ENCODE measurements at places on chromosomes 11 and 22.

GRCh38 chr11:47259232-47259977, 1.6 kb downstream of the NR1H3 start:
- peak; percentile 92 for DNase-seq

DNA sequence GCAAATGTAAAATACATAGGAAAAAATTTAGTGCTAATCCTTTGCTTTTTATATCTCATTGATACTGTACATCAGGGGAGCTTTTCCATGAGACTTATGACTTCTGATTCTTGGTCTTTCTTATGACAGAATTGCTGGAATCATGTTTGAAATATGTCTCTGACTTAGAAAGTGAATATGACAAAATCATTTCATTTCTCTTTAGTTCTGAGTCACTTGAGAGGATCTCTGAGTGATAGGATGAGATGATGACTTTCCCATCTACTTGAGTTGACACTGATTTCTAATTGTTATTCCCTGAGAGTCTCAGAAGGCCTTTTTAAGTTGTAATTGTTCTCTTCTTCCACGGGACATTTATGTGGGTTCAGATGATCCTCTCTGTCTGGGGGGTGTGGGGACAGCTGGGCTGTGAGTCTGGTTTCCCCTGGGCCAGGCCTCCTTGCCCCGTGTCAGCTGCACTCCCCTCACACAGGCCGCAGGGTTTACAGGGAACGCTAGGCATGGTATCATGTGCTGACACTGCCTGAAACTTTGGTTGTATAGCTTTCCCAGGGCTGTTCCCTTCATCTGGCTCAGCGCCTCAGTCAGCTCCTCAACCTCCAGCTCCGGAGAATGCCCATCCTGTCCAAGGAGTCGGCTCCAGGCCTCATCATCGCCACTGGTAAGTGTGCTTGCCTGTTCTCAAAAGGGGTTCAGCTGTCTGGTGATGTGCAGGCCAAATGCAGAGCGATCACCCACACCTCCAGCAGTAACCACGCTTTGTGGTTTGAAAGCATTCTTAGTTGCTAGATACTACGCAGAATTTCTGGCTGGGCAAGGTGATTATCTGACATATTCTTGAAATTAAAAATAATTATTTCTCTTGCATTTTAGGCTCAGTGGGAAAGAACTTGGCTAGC, 69.5 kb upstream of the SORL1-AS1 start:
- no peak for DNase-seq

DNA sequence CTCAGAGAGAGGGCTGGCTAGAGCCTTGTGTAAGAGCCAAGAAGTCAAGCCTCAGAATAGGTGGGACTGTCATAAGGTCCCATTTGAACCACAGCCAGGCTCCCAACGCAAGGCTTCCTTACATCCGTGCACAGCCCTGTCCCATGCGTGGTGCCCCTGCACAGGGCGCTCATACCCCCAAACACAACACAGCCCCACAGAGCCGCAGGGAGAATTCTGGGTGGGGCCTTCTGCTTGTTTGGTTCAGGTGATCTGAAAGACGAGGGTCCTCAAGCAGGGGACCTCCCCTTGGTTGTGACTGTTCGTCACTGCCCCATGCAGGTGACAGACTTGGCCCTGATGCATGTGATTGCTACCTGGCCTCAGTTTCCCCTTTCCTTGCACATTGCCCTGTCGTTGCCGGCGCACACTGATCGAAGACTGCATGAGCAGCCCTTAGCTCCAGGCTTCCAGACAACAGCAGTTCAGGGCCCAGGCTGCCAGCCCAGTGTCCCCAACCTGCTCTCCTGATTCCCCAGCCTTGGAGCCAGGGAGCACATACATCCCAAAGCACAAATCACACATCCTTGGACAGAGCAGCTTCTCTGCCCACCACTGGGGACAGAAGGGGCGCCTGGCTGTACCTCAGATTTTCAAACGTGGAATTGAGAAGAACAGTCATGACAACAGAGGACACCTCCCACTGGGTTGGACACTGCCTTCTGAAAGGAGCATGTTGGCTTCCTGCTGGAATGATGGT, 22.1 kb downstream of the GNAZ start:
- DNase-seq: no peak

DNA sequence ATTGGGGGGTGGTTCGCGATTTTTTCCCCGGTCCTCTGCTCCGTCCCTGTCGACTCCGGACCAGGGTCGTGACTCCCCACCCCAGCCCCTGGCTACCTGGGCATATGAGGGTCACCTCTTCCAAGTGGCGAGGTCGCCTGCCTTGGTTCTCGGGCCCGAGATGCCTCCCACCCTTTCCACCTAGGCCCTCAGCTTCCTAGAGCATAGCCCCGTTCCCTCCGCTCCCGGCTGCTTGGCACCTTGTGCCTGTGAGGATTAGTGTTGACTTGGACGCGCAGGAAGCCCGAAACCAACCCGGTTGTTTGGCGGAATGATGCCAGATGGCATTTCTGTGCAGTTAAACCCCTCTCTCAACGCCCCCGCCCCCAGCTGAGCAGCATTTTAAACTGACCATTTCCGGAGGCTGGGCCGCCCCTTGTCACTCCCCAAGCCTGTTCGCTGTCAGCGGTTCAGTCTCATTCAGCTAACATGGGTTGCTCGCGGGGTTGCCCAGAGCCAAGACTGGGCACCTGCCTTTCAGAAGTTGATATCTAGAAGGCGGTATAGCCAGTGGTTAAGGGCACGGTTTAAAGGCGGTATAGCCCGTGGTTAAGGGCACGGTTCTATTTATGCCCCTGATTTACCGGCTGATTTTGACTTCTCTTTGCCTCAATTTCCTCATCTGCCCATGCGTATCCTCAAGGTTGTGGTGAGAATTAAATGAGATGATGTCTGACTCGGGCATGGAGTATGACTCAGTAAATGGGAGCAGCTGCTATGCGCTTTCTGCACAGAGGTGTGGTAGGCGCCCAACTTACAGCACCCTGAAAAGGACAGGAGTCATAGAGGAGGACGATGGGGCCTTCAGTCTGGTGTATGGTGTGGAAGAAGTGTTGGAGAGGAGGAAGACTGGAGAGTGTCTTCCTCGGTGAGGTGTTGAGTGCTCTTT, 639 bp downstream of the INCENP start:
- DNase-seq: peak; percentile 35

- no peak for DNase-seq
These were observed 59.3 kb downstream of the STIM1 start for GRCh38 chr11:3914805-3915204.

DNA sequence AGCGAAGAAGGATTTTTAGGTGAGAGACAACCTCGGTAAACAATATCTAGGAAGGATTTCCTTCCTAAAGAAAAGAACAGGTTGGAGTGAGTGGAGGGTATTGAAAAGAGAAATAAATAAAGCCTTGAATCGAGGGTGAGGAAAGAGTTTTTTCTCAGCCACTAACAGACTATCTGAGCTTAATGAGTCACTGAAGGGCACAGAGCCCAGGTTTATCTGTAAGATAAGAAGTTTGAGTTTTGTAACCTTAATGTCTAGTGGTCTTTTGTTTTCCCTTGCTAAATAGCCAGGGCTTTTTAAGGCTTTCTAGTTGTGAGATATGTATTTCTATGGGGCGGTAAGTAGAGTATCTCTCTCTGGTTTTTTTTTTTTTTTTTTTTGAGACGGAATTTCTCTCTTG, 394.5 kb upstream of the KIRREL3 start:
- peak; percentile 18 for DNase-seq

DNA sequence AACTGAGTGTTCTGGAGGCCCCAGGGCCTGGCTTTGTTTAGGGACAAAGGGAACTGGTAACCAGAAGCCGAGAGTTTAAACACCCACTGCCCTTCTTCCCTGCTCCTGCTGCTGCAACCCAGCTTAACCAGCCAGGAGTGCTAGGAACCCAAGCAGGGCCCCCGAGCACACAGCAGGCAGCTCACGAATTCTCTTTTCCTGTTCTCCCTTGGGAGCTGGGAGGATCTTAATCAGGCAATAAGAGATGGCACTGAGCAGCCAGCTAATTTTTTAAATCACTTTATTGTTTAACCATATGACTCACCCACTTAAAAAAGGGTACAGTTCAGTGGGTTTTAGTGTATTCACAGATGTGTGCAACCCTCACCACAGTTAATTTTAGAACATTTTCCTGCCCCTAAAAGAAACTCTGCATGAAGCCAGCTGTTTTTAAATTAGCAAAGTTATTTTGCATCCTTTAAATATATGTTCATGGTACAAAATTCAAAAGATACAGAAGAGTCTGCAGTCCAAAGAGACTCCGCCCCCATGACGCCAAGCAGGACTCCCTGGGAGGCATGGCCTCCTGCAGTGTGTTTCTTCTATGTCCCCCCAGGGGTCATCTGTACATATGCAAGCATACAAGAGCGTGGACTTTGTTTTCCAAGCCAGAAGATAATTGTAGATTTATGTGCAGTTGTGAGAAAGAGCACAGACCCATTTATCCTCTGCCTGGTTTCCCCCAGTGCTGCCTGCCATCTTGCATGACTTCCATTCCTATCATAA, 18.9 kb upstream of the PPP6R3 start:
- no peak for DNase-seq

DNA sequence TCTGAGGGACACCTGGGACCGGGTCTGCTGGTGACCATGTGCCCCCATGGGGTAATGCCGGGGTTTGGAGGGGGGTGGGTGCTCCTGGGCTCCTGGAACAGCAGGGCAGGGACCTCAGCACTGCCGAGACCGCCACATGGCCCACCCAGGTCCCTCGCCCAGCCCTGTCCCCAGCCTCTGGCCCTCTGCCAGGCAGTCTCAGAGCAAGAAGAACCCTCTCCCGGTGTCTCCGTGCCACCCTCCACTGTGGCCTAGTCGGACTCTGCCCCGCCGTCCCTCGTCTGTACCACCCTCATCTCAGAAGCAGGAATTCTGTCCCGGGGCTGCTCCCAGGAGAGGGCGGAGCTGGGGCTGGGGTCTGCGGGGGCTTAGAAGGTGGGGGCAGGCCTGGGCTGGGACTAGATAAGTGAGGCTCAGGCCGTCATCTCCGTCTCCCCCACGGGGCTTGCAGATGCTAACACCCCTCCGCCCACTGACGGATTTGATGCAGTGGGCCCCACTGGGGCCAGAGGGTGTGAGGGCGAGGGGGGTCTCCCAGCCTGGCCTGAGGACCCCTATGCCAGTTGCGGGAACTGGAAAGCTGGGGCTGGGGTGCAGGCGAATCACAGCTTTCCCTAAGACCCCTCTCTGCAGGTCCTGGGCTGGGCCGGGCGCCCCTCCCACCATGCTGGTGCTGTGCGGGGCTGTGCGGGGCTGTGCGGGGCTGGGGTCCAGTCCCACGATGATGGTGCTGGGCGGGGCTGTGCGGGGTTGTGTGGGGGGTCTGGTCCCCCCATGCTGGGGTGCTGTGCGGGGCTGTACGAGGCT, 1.1 kb downstream of the MUC5AC start:
- DNase-seq: no peak

DNA sequence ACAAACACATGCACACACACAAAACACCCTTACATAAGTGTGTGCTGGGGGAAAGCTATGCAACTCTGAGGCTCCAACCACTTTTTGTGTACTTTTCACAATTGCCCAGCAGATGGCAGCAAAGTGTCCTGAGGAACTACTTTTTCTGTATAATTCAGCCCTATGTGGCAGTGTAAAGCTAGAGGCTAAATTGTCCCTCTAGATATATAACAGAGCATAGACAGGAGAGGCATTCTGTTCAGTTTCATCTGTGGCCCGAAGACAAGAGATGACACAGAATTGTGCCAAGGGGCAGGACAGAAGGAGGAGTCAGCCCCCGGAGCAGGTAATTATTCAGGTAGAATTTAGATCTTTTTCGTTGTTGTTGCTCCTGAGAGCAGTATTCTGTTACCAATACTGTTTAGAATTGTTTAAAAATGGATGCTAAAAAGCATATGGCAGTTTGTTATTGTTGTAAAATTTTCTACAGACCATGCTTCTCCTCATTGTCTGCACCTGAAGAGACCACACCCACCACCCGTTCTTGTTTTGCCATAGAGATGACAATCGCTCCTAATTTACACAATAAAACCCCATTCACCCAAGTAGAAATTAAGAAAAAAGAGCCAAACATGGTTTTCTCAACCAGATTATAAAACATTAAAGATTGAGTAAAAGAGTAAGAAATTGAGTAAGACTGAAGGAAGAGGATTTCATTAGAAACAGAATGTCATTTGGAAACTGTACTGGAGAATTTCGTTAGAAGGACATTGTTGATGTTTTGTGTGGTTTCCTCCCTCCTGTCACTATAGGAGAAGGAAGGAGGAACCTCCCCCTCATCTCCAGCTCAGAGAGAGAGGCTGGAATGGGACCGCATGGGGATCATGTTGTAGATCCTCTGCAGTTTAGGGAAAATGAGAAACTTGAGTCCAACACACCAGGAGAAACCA, 14.5 kb upstream of the MS4A7 start:
- peak; percentile 76 for DNase-seq

DNA sequence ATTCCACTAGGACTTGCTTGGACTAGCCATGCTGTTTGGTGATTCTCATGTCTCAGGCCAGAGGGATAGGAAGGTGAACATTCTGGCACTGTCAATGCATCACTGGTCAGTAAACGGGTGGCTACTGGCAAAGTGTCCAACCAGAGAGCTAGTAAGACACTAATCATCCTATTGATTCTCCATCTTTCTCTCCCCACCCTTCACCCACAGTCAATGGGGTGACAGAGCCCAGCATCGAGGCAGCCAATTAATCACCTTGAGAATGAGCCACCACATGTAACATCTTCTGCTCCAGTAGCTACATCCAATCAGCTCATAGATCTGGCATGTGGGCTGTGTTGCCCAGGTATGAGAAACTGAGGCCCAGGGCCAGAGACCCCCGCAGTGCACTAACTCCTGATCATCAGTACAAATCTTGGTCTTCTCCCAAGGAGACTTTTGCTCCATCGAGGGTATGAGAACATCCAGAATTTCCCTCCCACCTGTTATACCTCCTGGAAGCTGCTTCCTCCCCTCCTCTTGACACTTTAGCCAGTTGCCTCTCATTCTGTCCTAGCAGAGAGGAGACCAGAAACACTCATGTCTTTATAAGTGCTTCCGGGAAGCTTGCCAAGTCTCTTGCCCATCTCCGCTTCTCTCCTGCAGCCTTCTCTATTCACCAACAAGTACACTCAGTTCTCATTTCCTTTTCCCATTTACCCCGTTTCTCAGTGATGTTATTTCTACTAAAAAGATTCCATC, 17.0 kb downstream of the HTR3A start:
- DNase-seq: no peak

- no peak for DNase-seq
These were observed 21.5 kb downstream of the CTSC start for GRCh38 chr11:88315981-88316441.
